Amygdala (tissue), 56 donors: ENCODE measurements at places on chromosomes 16 and 17.

GRCh38 chr16:19616241-19616640 is 60.7 kb downstream of the VPS35L start:
- DNase-seq, result no peak

DNA sequence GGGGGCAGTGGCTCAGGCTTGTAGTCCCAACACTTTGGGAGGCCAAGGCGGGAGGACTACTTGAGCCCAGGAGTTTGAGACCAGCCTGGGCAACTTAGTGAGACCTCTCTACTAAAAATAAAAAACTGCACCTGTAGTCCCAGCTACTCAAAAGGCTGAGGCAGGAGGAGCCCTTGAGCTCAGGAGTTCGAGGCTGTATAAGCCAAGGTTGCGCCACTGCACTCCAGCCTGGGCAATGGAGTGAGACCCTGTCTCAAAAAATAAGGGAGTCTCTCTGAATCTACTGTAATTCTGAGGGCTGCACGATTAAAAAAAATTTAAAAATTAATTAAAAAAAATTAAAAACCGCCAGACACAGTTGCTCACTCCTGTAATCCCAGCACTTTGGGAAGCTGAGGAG is 3.9 kb downstream of the COIL start:
- no peak for DNase-seq

DNA sequence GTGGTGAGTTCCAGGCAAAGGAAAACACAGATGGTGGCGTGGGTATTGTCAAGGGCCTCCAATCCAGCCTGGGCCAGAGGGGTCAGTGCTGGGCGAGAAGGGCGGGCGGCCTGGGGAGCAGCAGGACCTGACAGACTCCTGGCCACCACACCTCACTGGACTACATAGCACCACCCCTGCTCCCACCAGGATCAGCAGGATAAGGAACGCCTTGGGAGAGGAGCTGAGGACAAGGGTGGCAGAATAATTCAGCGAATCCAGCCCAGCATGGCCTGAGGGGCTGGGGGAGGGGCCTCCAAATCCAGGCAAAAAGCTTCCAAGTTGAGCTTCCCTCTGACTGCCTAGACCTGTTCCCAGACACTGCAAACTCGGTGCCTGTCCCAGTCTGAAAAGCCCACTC is 6.5 kb downstream of the DLX4 start:
- DNase-seq, result no peak

DNA sequence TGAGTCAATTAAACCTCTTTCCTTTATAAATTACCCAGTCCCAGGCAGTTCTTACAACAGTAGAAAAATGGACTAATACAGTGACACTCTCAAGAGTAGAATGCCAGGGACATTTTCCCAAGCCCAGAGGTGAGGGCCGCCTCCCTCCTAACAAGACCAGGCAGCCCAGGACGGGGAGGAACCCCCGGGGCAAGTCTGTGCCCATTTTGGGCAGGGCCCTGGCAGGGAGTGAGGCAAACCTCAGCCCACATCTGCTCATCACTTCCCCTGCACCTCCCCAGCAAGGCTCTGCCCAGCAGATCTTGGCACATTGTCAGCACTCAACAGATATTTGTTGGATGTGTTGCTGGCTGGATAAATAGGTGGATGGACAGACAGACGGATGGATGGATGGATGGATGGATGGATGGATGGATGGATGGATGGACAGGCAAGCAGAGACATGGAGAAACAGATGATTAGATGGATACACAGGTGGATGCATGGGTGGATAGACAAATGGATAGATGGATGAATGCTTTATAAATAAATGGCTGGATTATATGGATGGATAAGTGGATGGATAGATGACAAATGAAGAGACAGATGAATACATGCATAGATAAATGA is 271.3 kb downstream of the PARN start:
- no peak for DNase-seq

- DNase-seq, result peak; percentile 78
Measured at GRCh38 chr17:50783193-50783660, 15.9 kb upstream of the ANKRD40CL start.

DNA sequence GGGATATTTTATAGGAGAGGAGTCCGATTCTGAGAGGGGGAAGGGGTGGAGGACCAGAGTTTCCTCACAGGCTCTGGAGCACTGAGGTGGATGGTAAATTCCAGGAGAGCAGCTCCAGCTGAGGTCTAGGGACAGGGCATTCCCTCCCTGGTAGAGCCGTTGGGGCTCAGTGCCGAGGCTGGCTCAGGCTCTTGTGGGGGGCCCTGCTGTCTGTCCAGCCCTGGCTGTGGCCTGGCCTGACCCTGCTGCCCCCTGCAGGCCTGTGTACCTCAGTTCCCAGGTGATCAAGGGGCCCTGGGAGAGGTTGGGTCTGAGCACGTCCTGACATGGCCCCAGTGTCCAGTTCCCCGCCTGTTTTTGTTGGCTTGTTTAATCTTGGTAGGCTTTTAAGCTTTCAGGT is 16.8 kb downstream of the ZNF750 start:
- no peak for DNase-seq
